Endothelial cell (in vitro differentiated cells): ENCODE measurements at places on chromosomes 1 and 21. TPM values are rescaled to one million over a fixed set of nuclear protein-coding genes. Genes with fewer than 3 reads are reported as not detected.
A peak's percentile ranks its signal among the peaks of the same experiment; 100 is the strongest.

- DNase-seq = peak; percentile 47
These were observed 5.8 kb downstream of the TOR3A start for GRCh38 chr1:179087665-179088064.

LAD1 gene
- 0.59 TPM for total RNA-seq

DNA sequence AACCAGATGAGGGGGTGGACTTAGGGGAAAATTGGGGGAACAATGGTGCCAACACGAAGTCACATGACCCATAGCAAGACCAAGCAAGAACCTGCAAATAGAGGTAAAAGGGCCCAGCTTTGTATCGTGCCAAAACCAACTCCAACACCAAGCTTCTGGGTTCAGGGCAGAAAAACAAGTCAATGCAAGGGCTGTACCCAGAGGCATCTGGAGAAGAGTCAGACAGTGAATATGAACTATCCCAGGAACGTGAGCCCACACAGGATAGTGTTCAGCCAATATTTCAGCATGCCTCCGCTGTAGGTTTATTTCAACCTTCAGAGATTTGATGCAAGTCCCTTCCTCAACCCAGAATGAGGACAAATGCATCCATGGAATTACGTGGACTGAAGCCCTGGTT is 15.0 kb upstream of the ZMYM6 start:
- no peak for DNase-seq

DNA sequence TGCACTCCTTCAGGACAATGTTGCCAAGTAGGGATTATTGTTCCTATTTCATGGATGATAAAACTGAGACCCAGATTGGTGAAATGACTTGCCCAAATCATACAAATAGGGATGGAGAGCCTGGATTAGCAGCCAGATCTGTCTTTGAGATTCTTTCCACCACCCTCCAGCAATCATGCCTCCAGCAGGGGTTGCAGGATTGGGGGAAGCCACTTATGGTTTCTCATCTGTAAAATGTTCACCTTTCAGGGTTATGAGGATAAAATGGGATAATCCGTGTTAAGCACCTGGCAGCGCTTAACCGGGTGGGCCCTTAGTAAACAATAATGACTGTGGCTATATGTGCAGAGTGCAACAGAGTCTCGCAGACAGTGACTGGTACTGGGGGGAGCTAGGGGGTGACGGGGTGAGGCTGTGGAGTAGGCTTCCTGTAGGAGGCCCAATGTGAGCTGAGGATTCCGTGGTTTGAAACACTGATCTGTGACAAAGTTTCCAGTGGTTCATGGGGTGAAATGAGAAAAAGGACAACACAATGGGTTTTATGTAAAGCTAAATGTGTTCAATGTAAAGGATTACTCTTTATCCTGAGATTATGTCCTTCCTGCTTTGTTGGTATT is 33.7 kb upstream of the FOXO6 start:
- DNase-seq = no peak

GRCh38 chr1:18261891-18262290 is 154.3 kb downstream of the IGSF21 start:
- DNase-seq = no peak

RUNX3 gene
- 1.8 TPM for total RNA-seq

DNA sequence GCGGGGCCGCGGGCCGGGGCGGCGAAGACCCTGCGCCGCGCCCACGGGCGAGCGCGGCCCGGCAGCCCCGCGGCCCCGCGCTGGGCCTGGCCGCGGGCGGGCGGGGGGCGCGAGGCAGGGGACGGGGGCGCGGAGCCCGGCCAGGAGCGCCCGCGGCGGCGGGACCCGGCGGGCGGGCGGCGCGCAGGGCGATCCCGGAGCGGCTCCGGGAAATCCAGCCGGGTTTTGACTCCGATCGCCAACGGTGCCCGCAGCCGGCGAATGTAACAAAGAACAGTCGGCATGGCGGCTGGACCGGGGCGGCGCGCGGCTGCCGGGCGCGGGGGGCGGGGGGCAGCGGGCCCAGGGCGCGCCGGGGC is 334 bp downstream of the PRDM15 start:
- DNase-seq = peak; percentile 80

TRIM63 gene
- not detected for total RNA-seq

GRCh38 chr1:235648954-235649367 is 623 bp downstream of the GNG4 start:
- peak; percentile 69 for DNase-seq

DNA sequence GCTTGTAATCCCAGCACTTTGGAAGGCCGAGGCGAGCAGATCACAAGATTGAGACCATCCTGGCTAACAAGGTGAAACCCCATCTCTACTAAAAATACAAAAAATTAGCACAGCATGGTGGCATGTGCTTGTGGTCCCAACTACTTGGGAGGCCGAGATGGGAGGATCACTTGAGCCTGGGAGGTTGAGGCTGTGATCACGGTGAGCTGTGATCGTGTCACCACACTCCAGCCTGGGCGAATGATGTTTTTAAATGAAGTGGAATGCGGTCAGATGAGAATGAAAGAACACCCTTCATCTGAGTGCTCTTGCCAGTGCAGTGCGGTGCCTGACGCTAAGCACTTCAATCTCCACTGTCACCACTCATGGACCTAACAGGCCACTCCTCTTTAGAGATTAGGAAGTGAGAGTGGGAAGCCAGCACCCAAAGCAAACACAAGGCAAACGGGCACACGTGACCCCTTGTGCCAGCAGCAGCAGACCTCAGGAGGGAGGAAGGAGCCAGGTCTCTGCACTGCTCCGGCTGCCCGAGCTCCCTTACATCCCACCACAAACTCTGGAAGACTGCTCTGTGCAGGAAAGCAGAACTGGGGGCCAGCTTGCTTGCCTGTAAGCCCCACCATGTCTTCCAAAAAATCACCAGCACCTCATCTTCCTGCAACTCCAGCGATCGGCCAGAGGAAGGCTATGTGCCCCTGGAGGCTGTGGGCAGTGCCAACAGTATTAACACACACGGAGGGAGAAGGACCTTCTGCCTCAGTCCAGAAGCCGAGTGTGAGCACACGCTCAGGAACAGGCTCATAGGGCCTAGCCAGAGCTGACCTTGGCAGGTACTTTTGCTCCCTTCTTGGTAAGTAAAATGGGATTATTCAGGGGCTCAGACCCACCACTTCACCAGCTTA is 9.7 kb downstream of the CTNNBIP1 start:
- DNase-seq = no peak

DNA sequence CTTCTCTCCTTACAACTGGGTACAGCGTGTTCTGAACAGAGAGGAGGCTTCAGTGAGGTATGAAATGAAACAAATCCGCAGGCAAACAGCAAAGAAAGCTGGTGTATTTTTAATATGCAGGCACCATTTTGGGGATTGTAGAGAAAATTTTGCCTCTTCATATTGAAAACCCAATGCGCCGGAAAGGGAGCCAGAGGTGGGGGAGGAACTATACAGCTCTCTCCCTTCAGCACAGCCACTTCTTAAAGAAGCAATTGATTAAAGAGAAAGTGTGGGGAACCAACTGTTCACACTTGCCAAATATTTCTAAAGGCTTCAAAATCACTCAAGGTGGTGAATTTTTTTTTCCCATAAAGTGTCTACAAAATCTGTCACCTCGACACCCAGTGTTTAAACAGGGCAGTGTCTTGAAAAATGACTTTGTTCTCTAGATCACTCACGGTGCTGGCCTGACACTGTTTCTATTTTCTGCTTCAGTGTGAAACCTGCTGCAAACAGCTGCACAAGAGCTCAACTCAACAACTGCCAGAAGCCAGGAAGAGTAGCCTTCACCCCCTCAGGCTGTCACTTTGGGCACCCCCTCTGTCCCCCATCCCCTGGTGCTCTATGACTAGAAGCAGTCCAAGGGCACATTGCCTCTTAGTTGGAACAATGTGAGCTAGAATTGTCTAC is 123.8 kb upstream of the CTTNBP2NL start:
- DNase-seq = no peak
